NCI-H1694 treated with DMSO at 0.1 percent for 48 hours (cell line): ENCODE measurements at places on chromosomes 6 and 20.

- DNase-seq: no peak
Observed at GRCh38 chr6:145258122-145258521, 477.2 kb downstream of the EPM2A start.

DNA sequence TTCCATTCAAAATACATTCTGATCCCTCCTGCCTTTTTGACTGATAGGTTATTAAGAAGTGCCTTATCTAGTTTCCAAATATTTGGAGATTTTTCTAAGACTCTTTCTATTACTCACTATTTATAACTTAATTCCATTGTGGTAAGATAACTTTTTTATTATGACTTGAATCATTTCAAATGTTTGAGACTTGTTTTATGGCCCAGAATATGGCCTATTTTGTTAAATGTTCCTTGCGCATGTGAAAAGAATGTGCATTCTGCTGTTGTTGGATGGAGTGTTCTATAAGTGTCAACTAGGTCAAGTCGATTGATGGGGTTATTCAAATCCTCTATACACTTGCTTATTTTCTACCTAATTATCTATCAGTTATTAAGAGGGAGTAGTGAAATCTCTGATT lies 13.1 kb upstream of the TCP11 start:
- DNase-seq: no peak

DNA sequence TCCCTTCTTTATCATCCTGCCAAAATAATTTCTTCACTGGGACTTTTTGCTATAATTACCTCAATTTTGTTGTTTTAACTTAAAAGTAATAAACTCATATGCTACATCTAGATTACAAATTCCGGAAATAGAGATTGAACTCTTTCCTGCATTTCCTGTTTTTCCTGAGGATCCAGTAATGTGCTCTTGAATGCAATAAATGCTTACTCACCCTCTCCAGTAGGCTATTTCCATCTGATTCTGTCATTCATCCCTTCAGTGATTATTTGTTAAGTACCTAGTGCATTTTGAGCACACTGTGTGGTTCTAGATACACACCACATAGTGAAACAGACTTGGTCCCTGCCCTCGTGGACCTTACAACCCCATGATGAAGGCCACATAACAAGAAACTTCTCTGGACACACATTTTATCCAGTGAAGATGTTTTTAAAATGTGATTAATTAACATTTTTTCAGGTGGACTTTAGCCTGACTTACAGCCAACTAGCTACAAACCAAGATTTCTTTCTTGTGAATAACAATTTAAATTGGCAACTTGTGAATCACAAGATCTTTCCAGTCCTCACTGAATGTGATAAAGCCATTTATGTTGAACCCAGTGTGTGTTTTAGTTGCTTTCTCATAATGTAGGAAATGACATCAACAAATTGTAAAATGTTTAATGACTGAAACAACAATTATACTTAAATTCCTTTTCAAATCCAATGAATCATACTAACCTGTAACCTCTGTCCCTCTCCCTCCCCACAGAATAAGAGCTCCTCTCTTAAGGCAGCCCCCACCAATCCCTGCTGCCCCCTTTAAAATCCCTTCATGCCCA lies 272.3 kb downstream of the KHDC1L start:
- DNase-seq: no peak

GRCh38 chr6:26075063-26075717 lies 12.0 kb upstream of the HFE start:
- DNase-seq: no peak

DNA sequence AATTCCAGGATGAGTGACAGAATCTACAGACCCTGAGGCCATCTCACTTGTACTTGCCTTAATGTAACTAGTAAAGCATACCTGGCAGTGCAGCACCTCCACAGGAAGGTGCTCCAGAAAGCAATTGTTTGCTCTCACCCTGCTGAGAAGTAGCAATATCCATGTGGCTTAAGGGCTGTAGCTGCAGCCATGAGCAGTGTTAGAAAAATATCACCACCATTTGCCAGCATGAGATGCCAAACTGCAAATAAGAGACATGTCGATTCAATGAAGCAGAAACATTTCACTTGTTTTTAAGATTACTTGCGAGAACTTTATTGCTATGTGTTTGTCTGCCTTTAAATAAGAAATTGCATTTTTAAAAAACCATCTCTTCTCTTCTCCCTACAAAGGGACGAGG lies 151.5 kb downstream of the PRL start:
- no peak for DNase-seq

GRCh38 chr20:652615-653109 lies 338 bp downstream of the SRXN1 start:
- no peak for DNase-seq

DNA sequence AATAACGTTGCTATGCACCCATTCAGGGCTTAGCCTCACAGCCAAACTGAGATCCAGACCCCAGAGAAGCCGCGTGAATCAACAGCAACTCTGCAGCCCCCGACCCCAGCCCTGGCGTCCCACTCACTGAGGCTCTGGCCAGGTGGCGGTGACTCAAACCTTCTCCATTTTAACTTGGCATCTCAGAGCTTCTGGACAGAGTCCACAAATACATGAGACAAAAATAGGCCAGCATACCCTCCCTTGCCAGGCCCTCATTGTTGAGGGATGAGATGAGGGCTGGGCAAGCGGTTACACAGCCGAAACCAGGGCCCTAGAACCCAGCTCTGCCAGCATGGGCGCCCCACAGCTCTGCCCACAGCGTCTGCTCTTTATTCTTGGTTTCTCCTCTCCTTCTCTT lies 118.4 kb downstream of the MYLK4 start:
- DNase-seq: no peak

GRCh38 chr6:5626727-5627426 lies 365.6 kb downstream of the FARS2 start:
- DNase-seq: no peak

GRCh38 chr6:28896505-28897368 lies 27.0 kb downstream of the TRIM27 start:
- DNase-seq: peak; percentile 41

DNA sequence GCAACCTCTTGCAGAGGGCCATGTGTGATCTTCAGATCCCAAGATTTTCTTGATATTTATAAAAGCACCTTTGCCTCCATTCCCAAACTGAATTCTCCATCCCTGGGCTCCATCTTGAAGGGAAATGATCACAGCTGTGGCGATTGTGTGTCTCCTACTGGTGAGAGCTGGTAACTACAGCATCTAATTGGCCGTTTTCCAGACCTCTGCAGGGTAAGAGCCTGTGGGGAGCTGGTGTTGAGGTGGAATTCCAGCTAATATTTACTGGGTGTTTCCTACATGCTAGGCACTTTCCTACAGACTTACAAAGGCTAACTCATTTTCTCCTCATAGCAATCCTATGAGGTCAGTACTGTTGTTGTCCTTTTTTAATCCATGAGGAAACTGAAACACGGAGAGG lies 59.2 kb upstream of the FNDC1 start:
- peak; percentile 31 for DNase-seq

GRCh38 chr20:52676283-52676995 lies 295.7 kb upstream of the TSHZ2 start:
- DNase-seq: no peak

DNA sequence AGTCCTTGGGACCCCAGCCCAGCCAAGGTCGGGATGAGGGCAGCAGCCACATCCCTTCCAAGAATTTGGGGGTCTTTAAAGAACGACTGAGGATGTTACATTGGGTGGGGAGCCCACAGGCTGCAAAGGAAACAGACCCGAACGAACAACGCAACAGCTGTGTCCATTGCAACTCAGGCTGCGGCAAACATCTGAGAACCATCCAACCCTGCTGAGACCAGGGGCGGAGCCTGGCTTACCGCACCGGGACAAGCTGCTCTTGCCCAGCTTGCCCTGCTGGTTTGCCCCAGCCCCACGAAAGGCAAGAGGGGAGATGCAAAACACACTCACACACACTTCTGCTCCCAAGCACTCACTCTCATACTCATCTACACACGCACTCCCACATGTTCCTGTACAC lies 21.5 kb upstream of the TAF4 start:
- DNase-seq: no peak

- DNase-seq: no peak
Observed at GRCh38 chr6:154341336-154341735, 15.3 kb downstream of the IPCEF1 start.

DNA sequence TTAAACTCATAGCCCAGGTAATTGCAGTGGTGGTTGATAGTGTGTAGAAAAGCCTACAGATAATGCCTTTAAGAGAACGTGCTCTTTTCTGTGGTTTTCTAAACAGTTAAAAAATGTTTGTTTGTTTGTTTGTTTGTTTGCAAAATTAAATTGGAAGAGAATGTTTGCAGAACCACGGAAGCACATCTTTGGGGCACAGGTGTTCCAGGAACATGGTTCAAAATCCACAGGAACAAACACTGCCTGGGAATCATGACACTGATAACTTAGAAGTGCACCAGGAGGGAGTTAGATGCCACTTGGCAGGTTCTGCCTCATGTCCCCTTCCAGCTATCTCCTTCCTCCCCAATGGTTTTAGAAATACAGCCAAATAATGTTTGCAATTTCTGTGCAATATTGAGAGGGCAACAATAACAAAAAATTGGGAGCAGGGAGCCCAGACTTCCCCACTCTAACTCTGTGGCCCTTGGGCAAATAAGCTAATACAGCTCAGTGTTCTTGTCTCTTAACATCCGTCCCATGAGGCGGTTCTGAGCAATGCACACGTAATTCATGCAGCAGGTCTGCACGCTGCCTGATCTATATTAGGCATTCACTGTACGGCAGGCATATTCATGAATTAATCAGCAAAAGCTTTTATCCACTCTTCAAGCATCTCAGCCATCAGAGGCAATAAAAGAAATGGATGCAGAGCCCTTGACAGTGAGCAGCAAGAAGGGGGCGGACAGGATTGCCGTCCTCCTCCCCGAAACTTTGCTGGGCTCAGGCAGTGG lies 274.3 kb upstream of the FOXQ1 start:
- no peak for DNase-seq

- DNase-seq: no peak
Observed at GRCh38 chr6:125961117-125961516, 4.5 kb downstream of the HINT3 start.

- no peak for DNase-seq
Observed at GRCh38 chr6:106964954-106965353, 9.6 kb downstream of the CD24 start.
